ENCODE measurements at places on chromosomes 2 and 18.

DNA sequence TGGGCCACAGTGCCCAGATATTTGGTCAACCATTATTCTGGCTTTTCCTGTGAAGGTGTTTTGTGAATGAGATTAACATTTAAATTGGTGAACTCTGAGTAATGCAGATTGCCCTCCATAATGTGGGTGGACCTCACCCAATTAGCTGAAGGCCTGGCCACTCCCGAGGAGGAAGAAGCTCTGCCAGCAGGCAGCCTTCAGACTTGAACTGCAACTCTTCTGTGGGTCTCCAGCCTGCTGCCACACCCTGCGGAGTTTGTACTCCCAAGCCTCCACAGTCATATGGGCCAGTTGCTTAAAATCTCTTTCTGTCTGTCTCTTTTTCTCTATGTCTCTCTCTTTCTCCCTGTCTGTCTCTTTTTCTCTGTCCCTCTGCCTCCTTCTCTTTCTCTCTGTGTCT is 262.7 kb downstream of the MYCN start:
- DNase-seq = no peak

DNA sequence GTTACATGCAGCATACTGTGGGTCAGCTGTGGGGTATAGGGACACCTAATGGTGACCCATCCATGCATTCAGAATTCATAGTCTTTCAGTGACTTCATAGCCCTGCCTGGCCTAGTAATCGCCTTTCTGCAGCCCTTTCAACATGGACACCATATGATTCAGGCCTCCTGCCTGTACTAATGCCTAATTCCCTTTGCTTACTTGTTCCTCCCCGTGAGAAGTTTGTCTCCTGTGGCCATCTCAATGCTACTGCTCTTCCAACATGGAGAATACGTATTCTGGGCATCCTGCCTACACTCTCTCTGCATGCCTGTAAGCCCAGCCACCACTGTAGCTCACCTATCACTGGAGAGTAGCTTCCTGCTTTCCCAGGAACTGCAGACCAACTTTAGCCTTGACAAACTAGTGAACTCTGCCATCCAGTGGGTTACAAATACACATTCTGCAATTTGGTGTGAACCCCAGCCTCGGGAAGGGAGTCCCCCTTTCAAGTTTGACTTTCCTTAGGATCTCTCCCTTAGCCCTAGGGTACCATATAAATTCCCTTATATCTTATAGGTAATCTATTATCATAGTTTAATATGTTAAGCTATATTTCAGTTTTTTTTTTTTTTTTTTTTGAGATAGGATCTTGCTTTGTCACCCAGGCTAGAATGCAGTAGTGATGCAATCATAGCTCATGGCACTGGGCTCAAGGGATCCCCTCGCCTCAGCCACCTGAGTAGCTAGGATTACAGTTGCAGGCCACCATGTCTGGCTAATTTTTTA is 22.3 kb downstream of the M1AP start:
- DNase-seq = no peak

GRCh38 chr2:126172631-126173184 is 483.2 kb upstream of the GYPC start:
- no peak for DNase-seq

GRCh38 chr2:11616097-11616687 is 53.8 kb downstream of the NTSR2 start:
- DNase-seq = no peak

- DNase-seq = no peak
These were observed 37.4 kb upstream of the NOL4 start for GRCh38 chr18:34261865-34262780.

DNA sequence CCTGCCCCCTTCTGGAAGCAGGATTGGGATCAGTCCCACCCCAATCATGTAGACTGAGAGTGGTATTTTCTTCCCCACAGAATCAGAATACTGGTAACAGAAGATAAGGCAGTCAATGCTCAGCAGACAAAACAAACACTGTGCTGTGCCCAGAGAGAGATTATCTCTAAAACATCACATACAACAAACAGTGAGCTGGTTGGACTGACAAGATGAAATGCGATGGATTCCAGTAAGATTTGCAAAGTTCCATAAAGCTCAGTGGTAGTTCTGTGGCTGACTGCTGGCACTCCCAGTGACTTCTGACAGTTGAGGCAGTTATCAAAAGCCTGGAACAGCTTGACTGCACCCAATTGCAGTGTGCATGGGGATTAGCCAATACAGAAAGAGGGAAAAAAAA is 311.5 kb upstream of the MGAT5 start:
- no peak for DNase-seq

- no peak for DNase-seq
These were observed 18.6 kb upstream of the VPS4B start for GRCh38 chr18:63440881-63441280.

GRCh38 chr18:6590326-6590725 is 139.2 kb upstream of the ARHGAP28 start:
- no peak for DNase-seq

GRCh38 chr18:74342416-74343043 is 26.9 kb downstream of the C18orf63 start:
- DNase-seq = no peak

DNA sequence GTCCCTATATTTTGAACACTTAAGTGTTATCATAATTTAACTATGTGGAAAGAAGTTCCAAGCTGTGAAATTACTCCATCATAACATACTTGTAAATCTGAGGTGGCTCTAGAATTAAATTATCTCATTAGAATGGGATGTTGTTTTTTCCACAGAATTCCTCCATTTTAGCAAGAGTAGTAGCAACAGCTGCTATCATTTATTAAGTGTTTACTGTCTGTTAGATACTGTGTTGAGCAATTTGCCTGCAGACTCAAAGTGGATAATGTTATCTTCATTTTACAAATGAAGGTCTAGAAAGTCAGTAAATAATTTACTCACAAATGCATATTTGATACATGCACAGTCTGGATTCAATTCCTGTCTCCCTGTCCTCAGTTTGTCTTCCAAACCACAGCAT is 504.8 kb upstream of the NRP2 start:
- no peak for DNase-seq

DNA sequence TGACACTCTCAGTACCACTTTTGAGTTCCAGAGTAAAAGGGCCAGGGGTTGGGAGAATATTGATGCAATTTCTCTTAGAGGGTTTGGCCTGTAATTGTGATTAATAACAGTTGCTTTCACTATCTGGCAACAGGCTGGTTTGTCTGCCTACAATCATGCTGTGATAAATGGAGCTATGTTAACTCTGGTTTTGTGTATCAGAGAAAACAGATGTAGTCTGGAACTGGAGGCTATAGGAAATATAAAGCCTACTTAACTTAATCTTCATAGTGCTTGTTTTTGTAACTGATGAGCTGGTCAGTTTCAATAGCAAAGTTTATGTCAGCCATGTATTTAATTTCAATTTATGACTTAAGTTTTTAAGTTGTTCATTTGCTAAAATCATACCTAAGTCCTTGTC is 138.0 kb downstream of the AGPS start:
- no peak for DNase-seq

DNA sequence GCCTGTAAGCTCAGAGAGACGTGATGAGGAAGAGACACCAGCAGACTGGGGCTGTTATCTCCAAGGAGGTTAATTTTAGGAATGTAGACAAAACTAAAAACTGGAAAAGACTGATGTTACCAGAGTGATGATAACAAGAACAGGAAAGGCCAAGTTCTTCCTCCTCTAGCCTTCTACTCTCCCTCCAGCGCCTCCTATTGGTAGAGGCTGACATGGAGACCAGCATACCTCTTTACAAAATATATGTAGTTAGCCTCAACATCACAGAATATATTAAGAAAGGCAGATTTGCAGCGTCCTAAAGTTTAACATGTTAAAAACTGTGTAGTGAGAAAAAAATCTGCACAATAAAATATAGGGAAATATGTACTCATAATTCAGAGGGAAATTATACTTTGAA is 66.0 kb downstream of the TCF4 start:
- DNase-seq = peak; percentile 87

DNA sequence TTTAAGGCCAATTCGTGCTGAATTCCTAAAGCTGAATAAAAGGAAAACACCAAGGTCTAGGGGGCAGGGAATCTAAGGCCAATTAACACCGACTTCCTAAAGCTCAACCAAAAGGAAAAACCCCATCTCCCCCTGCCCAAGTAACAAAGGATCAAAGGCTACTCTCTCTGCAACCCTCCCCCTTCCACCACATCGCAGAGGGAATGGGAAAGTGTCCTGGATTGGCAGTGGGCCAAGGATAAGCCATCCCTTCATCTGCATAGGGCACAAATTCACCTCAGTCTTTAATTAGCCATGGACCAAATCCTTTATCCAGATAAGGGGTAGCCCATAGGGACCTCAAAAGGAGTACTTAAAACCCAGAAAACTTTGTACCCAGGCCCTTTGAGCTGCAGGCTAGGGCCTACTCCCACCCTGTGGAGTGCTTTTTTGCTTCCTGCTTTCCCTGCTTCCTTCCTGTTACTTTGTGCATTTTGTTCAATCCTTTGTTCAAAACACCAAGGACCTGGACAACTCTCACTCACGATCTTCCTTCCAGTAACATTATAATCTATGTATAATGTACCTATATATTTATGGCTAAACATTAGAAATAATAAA is 2119.8 kb upstream of the CELF4 start:
- no peak for DNase-seq

- no peak for DNase-seq
These were observed 129.0 kb upstream of the COPS8 start for GRCh38 chr2:236956641-236957040.

- DNase-seq = no peak
These were observed 228.7 kb upstream of the SIX2 start for GRCh38 chr2:45237850-45238542.

DNA sequence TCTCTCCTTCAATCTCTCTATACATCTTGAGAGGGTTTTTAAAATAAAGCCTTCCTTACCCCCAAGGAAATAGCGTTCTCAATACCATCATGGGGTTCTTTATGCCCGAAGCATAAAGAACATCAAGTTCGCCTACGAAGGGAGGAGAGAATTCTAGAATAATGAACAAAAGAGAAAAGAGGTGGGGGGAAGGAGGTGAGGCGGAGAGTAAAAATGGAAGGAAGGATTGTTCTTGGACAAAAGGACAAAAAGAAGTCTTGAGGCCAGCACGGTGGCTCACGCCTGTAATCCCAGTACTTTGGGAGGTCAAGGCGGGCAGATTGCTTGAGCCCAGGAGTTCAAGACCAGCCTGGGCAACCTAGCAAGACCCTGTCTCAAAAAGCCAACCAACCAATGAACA is 319.8 kb upstream of the NCKAP5 start:
- DNase-seq = no peak

DNA sequence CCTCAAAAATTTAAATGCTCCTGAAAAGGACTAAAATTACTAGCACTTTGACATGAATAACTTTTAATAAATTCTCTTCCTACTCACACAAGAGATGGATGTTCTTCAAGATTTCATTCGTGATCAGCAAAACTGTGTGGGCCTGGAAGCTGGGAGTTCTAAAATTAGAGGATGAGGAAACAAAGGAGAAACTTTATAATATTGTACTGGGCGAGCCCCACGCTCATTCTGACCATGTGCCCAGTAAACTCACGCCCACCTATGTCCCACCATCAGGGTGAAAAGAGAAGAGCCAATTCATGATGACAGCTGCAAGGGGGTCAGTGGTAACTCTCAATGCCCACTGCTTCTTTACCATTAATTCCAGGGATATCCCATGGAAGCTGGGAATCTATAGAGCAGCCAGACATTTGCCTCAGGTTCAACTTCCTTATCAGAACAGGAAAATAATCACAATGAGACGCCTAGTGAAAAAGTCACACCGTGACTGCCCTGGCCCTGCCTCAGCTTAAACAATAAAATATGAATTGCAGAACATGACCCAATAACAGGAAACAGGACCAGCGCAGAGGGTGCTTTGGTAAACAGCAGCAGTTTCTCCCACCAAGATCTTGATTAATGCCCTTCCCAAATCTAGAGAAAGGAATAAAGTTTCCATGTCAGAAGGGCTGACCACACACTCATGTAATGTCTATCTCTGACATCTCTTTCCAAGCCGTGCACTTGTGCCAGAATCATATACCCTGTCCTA is 438.6 kb downstream of the TXNL1 start:
- no peak for DNase-seq

- DNase-seq = peak; percentile 60
These were observed 297.0 kb upstream of the GULP1 start for GRCh38 chr2:187994464-187995331.

DNA sequence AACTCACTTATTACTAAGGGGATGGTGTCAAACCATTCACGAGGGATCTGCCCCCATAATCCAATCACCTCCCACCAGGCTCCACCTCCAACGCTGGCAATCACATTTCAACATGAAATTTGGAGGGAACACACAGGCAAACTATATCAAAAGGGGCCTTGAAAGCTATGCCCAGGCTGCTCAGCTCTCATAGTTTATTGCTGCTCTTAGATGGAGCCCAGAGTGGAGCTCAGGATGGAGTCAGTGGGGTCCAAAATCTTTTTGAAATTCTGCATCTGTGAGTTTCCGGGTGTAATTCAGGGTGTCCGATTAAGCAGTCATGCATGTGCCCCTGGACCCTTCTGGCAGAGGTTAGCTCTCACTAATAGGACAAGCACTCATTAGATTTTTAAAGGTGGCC is 24.3 kb downstream of the RHOB start:
- no peak for DNase-seq

GRCh38 chr18:48330016-48330991 is 78.9 kb downstream of the ZBTB7C start:
- peak; percentile 16 for DNase-seq

GRCh38 chr2:225531559-225531958 is 132.0 kb downstream of the NYAP2 start:
- DNase-seq = no peak

- DNase-seq = no peak
These were observed 135.8 kb downstream of the TCF4 start for GRCh38 chr18:55452123-55452611.

DNA sequence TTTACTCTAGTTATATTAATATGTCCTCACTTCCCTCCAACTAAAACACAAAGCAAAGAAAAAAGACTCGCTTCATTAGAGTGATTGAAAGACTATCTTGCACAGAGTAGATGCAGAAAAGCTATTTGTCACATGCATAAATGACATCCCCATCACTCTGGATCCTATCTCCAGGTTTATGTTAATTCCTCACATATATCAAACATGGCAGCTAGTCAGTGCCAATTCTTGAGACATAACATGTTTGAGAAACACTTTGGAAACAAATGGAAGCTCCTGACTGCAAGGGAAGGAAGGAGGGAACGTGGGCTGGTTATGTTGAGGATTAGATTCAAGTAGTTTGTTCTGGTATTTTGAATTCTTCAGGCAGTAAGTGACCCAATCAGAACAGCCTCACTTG is 89.8 kb upstream of the BCL2L11 start:
- no peak for DNase-seq

GRCh38 chr2:105422801-105423200 is 23.9 kb upstream of the FHL2 start:
- DNase-seq = no peak
